ENCODE measurements at places on chromosomes 3 and 15. TPM values are rescaled to one million over a fixed set of nuclear protein-coding genes. Genes with fewer than 3 reads are reported as not detected.

- no peak overlapping the region for H3K4me3 ChIP-seq
- H3K27ac ChIP-seq = no peak overlapping the region
- DNase-seq = no peak
Measured at GRCh38 chr3:42674146-42674545, 11.2 kb upstream of the KLHL40 start.

DNA sequence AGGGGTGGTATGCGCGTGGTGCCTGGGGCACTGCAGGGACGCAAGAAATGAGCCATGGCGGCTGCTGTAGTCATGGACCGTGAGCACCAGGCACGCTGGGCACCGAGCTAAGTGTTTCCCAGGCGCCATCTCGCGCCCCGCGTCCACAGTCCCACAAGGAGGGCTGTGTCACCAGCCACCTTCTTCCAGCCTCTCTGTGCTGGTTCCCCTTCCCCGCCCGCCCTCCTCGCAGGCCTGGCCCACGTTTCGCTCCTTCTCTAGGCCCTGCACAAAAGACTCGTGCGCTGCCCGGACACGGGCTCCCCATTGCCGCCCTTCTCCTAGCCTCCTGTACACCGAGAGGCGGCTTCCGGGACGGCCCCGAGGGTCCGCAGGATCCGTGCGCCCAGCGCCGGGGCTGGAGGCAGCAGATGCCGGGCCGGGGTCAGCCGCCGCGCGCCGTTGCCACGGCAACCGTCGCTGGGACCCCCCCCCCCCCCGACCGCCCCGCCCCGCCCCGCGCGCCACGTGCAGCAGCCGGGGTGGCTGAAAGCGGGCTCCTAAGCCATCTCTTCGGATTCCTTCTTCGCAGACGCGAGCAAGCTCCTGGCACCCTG is 113.4 kb downstream of the SRGAP3 start:
- H3K4me1 ChIP-seq = peaks cover 2% of the 10 kb centered on the region
- DNase-seq = no peak
- peaks cover 33% of the 10 kb centered on the region for H3K27me3 ChIP-seq
- no peaks in the 10 kb centered on the region for H3K36me3 ChIP-seq
- no peak overlapping the region for H3K27ac ChIP-seq

DNA sequence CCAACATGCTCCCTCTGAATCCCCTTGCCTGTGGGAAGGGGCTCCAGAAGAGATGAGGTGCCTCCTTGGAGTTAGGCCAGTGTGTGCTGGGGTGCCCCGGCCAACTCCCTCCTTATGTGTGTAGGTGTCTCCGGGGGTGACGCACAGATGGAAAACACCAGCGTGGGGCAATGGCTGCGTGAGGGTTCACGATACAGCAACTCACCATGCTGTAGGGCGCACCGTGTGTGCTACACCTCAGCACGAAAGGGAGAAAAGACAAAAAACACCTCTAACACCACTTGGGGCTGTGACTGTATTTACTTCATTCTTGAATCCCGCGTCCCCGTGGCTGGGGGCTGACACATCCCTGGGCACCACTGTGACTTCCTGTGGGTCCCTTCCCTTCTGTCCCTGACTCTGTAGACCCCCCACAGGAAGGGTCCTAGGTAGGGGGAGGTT is 1.6 kb upstream of the CALML4 start:
- H3K27ac ChIP-seq = peak overlapping the region; percentile 51
- no peak for DNase-seq
- peaks cover 13% of the 10 kb centered on the region for H3K4me1 ChIP-seq
- no peak overlapping the region for H3K4me3 ChIP-seq

GRCh38 chr15:79970624-79971434 is at the start of gene BCL2A1:
Gene BCL2A1 (minus strand): TSS chr15:79971196. CDS start chr15:79971119, 77 bp downstream.
- peak; percentile 24 for DNase-seq
- H3K27ac ChIP-seq = peak within 1 kb of the TSS; percentile 95
- peak within 1 kb of the TSS; percentile 96 for H3K4me3 ChIP-seq
- H3K4me1 ChIP-seq = peaks cover 41% of the 10 kb centered on the region
- no peaks in the 10 kb centered on the region for H3K27me3 ChIP-seq

DNA sequence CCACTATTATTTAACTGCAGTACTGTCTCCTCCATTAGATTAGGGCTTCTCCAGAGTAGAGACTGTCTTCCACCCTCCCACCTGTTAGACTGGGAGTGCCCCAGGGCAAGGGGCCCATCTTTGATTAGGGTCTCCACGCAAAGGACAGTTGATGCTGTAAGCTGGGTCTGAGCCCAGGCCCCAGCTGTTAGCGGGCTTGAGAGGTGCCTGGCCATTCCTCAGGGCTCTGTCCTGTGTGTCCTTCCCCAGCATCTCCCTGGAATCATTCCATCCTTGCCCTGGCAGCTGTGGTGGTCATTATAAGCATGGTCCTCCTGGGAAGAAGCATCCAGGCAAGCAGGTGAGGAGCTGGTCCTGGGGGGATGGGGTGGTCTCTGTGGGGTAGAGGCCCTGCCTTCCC is 6.1 kb downstream of the SLC51B start:
- no peak overlapping the region for H3K27ac ChIP-seq
- no peak for DNase-seq
- no peak overlapping the region for H3K4me3 ChIP-seq

- H3K4me1 ChIP-seq = peaks cover 29% of the 10 kb centered on the region
- no peak for DNase-seq
- peak overlapping the region; percentile 100 for H3K27ac ChIP-seq
- H3K27me3 ChIP-seq = no peaks in the 10 kb centered on the region
- H3K4me3 ChIP-seq = peak overlapping the region; percentile 81
Measured at GRCh38 chr15:92879949-92880725, 20.0 kb upstream of the CHD2 start.

DNA sequence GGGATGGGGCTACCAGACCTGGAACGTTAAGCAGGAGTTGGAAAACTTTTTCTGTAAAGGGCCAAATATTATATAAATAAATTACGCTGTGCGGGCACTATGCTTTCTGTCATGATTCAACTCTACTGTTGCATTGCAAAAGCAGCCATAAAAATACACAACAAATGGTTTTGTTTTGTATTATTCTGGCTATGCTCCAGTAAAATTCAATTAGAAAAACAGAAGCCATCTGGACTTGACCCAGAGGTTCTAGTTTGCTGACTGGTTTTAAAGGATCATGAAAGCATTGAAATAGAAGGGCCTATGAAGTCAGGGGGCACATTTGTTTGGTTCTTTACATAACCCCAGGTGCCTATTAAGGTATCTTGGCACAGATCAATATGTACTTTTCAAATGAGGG is 647.4 kb upstream of the LMCD1 start:
- H3K27ac ChIP-seq = no peak overlapping the region
- DNase-seq = no peak
- no peak overlapping the region for H3K4me3 ChIP-seq
- no peaks in the 10 kb centered on the region for H3K27me3 ChIP-seq

DNA sequence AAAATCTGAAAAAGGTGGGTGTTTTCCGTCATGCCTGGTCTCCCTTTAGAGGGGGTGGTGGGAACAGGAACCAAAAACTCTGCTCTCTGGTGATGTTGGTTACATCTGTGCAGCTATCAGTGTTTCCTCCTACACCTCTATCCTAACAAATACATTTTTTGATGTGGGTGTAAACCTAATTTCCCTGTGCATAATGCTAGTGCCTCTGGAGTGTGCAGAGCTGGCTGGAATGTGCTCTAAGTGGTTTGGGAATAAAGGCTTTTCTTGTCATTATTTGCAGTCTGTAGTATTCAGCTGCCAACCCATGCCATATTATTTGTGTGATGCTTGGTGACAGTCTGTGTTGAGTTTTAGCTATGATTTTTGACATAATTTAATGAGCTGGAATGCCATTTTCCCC is 547.6 kb downstream of the NLGN1 start:
- no peak overlapping the region for H3K27ac ChIP-seq
- no peaks in the 10 kb centered on the region for H3K36me3 ChIP-seq
- H3K4me1 ChIP-seq = no peaks in the 10 kb centered on the region
- no peak overlapping the region for H3K4me3 ChIP-seq
- H3K27me3 ChIP-seq = no peaks in the 10 kb centered on the region
- DNase-seq = no peak

GRCh38 chr15:58738046-58738707 is 11.3 kb downstream of the ADAM10 start:
- peak overlapping the region; percentile 68 for H3K27ac ChIP-seq
- no peak overlapping the region for H3K4me3 ChIP-seq
- H3K4me1 ChIP-seq = peaks cover 57% of the 10 kb centered on the region
- no peak for DNase-seq
- H3K36me3 ChIP-seq = no peaks in the 10 kb centered on the region
- no peaks in the 10 kb centered on the region for H3K27me3 ChIP-seq

GRCh38 chr15:58854593-58854992 is 78.9 kb downstream of the SLTM start:
- DNase-seq = no peak
- H3K4me3 ChIP-seq = no peak overlapping the region
- H3K36me3 ChIP-seq = peaks cover 5% of the 10 kb centered on the region
- H3K27ac ChIP-seq = no peak overlapping the region

DNA sequence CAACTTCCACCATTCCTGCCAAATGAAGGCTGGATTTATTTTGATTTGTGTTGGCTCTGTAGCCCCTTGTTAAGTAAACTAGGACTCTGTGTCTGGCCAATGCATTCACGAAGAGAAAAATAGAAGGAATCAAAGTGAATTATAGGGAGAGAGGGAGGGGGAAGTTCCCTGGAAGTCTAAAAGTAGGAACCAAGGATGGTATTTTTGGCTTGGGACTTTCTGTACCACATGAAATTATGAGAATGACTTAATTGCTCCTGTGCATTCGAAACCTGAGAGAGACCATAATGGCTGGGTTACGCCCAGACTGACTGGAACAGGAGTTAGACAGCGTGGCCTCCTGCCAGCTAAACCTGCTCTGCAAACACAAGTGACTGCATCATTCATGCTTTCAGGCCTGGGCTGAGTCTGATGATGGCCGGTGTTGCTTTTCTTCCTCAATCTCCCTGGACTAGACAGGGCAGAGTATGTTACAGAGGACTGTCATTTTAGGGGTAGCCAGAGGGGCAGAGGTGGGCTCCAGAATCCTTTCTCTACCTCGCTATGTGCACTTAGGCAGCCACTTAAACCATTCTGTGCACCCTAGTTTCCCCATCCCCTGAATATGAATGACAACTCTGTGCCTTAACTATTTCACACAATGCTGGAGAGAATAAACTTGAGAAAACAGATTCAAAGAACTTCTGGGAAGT is 58.9 kb downstream of the MYO1E start:
- no peaks in the 10 kb centered on the region for H3K36me3 ChIP-seq
- no peak overlapping the region for H3K27ac ChIP-seq
- H3K4me1 ChIP-seq = peaks cover 5% of the 10 kb centered on the region
- no peak overlapping the region for H3K4me3 ChIP-seq
- peaks cover 18% of the 10 kb centered on the region for H3K27me3 ChIP-seq

DNA sequence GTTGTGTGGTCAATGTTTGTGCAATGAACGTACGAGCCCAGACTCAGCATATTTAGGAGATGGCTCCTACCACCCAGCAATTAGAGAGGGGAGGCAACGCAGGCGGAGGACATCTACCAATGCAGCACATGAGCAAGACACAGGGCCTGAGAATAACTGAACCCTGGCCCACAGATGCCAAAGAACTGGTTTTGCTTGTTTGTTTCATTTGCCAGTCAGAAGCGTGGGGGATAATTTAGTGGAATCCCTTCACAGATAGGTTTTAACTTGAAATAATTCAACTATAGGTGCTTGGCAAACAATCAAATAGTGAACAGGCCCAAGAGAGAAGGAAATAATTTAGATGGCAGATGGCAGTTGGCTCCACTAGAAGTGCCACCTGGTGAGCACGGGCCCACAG is 54.8 kb downstream of the LIPC start:
- no peak overlapping the region for H3K4me3 ChIP-seq
- no peak for DNase-seq
- H3K4me1 ChIP-seq = peaks cover 27% of the 10 kb centered on the region
- H3K36me3 ChIP-seq = no peaks in the 10 kb centered on the region

GRCh38 chr3:110062716-110063115 is 725.4 kb upstream of the DPPA4 start:
- no peak for DNase-seq
- H3K4me1 ChIP-seq = no peaks in the 10 kb centered on the region
- no peaks in the 10 kb centered on the region for H3K27me3 ChIP-seq

DNA sequence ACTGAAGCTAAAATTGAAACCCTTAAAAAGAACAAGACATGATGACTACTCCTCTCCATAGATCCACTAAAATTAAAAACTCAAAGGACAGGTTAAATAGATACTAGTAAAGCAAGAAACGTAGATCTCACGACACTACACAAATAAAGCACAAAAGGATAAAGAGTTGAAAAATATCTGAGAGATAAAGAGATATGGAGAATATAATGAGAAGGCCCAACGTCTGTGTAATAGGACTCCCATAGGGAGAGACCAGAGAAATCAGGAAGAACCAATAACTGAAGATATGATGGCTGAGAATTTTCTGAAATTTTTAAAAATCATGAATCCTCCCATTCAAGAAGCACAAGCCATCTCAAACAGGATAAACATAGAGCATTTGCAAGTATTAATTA is 45.6 kb upstream of the PRICKLE2 start:
- H3K27ac ChIP-seq = no peak overlapping the region
- H3K27me3 ChIP-seq = peaks cover 26% of the 10 kb centered on the region
- H3K4me1 ChIP-seq = no peaks in the 10 kb centered on the region
- no peak overlapping the region for H3K4me3 ChIP-seq

DNA sequence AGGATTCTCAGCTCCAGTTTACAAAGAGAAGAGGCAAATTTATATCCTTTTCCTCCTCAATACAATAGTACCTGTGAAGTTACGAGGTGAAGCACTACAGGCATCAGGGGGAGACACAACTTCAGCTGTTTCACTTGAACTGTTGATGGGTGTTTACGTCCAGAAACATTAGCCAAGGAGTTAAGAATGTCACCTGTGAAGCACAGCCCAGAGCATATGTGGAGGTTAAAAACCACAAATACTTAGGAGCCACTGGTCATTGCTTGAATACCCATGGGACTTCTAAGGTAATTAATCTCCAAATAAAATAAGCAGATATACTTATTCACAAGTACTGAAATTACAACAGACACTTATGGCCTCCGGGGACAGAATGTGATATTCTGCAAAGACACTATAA is 246.5 kb downstream of the ULK4 start:
- no peak overlapping the region for H3K4me3 ChIP-seq
- peaks cover 5% of the 10 kb centered on the region for H3K36me3 ChIP-seq
- no peaks in the 10 kb centered on the region for H3K27me3 ChIP-seq
- no peak for DNase-seq
- no peaks in the 10 kb centered on the region for H3K4me1 ChIP-seq

DNA sequence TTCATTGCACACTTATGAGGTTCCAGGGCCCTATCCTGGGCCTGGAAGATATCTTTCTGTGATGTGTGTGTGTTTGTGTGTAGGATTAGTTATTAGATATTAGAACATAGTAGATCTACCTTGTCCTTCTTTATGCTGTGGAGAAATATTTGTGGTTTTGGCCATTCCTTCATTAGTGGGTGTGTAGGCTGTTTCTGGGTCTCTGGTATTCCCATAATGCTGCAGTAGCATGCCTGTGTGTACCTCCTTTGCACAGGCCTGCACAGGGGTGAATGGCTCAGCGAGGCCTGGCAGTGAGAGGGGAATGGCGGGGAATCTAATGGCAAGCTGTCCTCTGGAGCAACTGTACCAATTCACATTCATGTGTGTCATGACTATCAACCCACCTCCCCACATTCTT is 125.8 kb upstream of the MRPS22 start:
- no peak overlapping the region for H3K27ac ChIP-seq
- H3K27me3 ChIP-seq = peaks cover 55% of the 10 kb centered on the region
- no peak overlapping the region for H3K4me3 ChIP-seq
- DNase-seq = no peak
- H3K36me3 ChIP-seq = no peaks in the 10 kb centered on the region

Gene ZNF35
- 0.62 TPM for total RNA-seq

Gene RGMA
- not detected for total RNA-seq

Gene KATNBL1
- 26.2 TPM for total RNA-seq

Gene NANOGP8
- total RNA-seq = not detected

Gene A4GNT
- not detected for total RNA-seq

Gene AMOTL2
- not detected for total RNA-seq

Gene DZIP1L
- not detected for total RNA-seq

Gene GPR62
- total RNA-seq = not detected

Gene ISY1
- 39.0 TPM for total RNA-seq

Gene ZWILCH
- total RNA-seq = 5.6 TPM
